Liver (tissue), 10 donors: ENCODE measurements at places on chromosomes 16 and 17.

DNA sequence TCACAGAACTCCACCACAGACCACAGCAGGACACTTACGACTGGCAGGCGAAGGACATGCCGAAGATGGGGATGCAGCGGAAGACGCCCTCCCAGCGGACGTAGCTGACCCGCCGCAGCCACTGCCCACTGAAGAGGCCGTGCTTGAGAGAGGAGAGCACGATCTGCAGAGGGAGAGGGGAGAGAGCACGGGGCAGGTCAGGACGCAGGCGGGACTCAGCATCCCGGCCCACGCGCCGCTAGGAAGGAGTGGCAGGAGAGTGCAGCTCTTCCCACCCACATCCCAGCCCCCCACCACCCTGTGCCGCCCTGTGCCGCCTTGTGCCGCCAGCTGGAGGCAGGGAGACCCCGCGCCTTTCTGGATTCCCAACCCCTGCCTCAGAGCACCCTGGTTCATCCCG is 14.5 kb downstream of the SLC38A10 start:
- DNase-seq: no peak

- DNase-seq: peak; percentile 51
Measured at GRCh38 chr17:9645851-9646545, 681 bp downstream of the USP43 start.

GRCh38 chr17:54903375-54903774 is 2.7 kb downstream of the TOM1L1 start:
- DNase-seq: peak; percentile 46

- no peak for DNase-seq
Measured at GRCh38 chr16:56245197-56245596, 53.9 kb downstream of the GNAO1 start.

- DNase-seq: no peak
Measured at GRCh38 chr16:48250520-48251278, 3.4 kb upstream of the ABCC11 start.

- no peak for DNase-seq
Measured at GRCh38 chr16:2006317-2006716, 3.3 kb downstream of the ZNF598 start.

- DNase-seq: no peak
Measured at GRCh38 chr16:85350973-85351372, 238.7 kb upstream of the CIBAR2 start.

GRCh38 chr17:69434164-69434579 is 19.7 kb downstream of the MAP2K6 start:
- DNase-seq: no peak

DNA sequence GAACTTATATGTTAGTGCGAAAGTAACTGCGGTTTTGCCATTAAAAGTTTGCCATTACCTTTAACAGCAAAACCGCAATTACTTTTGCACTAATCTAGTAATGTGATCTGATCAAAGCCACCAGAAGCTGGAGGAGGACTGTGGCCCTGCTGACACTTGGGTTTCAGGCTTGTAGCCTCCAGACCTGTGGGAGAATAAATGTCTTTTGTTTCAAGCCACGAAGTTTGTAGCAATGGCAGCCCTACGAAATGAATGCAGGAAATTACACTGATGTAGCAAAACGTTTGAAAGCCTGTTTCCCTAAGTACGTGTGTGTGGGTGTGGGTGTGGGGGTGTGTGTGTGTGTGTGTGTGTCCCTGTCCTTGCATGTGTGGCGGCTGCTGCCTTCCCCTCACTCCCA is 66.6 kb downstream of the WSB1 start:
- no peak for DNase-seq

DNA sequence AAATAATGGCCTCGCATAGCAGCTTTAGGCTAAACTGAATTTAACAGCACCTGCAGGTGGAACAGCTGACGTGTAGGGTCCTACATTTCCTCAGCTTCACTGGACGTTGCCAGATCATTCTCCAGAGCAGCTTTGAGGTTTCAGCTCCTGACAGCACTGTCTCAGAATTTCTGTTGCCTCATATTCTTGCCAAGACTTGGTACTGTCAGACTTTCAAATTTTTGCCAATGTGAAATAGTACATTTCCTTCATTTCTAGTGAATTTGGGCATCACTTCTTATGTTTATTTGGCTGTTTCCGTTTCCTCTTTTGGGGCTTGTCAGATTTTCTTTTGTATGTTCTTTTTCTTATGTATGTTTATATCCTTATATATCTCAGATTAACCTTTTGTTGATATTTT is 48.7 kb downstream of the MRTFB start:
- no peak for DNase-seq

DNA sequence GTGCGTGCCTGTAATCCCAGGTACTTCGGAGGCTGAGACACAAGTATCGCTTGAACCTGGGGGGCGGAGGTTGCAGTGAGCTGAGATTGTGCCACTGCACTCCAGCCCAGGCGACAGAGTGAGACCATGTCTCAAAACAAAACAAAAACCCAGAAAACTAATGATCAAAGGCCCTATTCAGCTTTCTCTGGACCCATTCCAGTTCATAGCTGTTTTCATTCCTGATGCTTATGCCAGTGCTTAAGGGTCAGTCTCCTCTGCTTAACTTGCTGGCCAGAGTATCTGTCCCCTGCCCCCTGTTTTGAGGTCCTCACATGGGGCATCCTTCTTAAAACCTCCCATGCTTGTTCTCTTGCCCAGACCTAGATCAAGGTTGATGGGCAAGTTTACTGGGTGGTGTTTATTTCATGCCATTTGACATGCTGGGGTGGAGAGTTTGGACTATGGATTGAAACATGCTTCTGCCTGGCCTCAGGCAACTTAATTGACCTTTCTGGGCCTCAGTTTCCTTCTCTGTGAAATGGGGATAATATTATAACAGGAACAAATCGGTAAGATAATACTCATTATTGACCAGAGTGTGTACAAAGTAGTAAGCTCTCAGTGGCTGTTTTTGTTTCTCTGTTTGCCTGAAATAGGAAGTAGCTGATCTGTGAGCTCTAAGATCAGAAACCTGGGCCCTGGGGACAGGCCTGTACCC is 369.8 kb downstream of the CPPED1 start:
- DNase-seq: no peak

- no peak for DNase-seq
Measured at GRCh38 chr17:40448639-40449261, 5.5 kb downstream of the IGFBP4 start.

DNA sequence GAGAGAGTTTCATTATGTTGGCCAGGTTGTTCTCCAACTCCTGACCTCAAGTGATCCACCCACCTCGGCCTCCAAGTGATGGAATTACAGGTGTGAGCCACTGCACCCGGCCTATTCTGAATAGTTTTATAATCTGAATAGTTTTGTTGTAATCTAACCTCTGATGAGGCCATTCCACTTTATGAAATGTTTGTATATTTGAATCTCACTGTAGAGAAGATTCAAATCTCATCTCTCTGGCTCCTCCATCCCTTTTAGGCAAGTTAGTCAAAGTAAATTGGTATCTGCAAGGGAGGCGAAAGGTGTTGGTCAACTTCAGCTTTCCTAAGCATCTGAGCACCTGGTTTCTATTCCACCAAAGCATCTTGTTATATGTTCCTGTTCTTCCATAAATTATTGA is 131.2 kb downstream of the BRIP1 start:
- no peak for DNase-seq

DNA sequence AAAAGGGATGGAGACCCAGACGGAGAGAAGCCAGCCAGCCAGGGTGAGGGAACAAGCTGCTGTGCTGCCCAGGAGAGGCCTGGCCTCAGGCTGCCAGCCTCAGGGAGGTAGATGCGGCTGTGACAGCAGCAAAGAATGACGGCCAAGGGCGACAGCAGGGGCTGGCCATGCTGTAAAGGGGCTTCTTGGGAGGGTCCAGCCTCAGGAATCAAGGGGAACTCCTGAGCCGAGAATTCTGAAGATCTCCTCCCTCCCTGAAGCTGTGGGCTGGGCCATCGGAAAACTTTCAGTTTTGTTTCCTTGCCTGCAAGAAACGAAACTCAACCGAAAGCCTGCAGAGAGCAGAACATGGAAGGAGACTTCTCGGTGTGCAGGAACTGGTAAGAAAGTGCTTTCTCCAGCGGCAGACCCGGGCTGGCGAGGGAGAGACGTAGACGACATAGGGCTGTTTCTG is at the start of gene XAF1:
Gene XAF1 (plus strand): TSS at position 316 of the 454 bp plus-strand sequence. CDS start 33 bp downstream, at position 349.
- DNase-seq: no peak

DNA sequence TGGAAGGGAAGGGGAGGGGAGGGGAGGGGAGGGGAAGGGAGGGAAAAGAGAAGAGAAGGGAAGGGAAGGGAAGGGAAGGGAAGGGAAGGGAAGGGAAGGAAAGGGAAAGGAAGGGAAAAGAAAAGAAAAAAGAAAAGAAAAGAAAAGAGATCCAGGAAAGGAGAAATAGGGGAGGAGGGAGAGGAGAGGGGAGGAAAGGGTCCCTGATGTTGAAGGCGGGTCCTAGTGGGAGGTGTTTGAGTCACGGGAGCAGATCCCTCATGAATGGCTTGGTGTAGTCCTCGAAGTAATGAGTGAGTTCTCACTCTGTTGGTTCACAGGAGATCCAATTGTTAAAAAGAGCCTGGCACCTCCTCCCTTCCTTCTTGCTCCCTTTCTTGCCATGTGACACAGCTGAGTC is 6.9 kb upstream of the USP31 start:
- no peak for DNase-seq

- DNase-seq: no peak
Measured at GRCh38 chr17:33377837-33378595, 84.9 kb upstream of the ASIC2 start.

- DNase-seq: no peak
Measured at GRCh38 chr16:27447301-27447700, 45.3 kb downstream of the IL21R start.
